Brain pericyte (primary cell): ENCODE measurements at places on chromosomes 2 and 18.

DNA sequence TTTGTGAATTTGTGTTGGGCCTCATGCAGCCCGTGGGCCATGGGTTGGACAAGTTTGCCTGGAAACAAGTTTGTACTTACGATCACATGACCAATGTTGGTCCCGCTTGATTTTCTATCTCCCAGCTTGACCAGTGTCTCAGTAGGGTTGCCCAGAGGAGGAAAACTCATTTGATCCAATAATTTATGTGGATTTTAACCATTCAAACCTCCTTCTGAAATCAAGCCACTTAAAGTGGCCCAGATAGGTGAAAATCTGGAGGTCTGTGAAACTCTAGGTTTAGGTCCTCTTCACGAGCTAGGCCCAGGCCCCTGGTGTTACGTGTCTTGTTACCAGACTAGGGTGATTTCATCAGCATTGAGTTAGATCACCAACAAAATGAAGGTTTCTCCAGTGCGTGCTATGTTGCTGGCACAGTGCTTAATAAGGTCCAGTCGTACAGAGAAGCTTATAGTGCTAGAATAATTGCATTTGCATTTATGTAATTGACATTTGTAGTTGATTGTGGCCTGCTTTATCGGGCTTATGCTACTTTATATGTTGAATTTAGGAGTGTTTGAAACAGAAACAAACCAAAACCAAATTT, 4.4 kb downstream of the ACTR2 start:
- DNase-seq: no peak

GRCh38 chr18:41462946-41463345, 492.1 kb upstream of the PIK3C3 start:
- DNase-seq: no peak

- no peak for DNase-seq
These were observed 105.6 kb downstream of the STPG4 start for GRCh38 chr2:47049502-47049901.

DNA sequence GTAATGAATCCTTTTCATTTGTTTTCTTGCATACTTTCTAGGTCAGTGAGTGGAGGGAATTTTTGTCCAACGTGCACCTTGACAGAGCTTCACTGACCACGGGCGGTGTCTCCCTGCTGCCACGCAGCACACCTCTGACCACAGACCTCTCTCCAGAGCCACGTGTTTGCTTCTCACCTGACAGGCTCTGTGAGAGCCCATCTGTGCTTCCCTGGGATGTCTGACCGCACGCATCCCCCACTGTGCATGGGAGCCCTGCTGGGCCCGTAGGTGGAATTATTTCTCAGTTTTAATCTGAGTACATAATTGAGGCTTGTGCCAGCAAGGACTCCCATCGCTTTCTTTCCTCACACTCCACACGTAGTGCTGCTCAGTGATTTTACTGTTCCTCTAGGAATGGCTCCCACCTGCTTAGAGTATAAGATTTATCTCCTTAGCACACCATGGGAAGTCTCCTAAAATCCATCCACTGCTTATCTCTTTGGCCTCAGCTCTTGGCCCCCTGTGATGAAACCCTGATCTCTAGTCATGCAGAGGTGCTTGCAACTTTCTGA, 482.6 kb downstream of the TSN start:
- DNase-seq: no peak

- DNase-seq: no peak
These were observed 32.4 kb downstream of the MARCO start for GRCh38 chr2:118974103-118974993.

DNA sequence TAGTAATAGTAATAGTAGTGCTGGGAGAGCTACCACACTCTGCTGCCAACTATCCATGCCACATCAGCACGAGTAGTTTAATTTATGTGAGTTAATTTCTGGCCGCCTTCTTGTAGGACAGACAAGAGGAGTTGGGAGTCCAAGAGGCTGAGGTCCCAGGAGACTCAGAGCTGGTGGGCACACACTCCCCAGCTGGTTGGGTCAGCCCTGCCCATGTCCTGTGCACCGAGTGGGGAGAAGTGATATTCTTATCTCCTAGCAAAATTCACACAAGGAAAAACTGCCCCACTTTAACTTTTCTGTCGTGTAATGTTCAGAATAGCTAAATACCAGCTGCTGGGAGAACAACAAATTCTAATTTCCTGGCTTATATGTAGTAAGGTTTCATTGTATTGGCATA, 15.2 kb upstream of the MAP4K4 start:
- DNase-seq: no peak

- no peak for DNase-seq
These were observed 3.1 kb upstream of the ARID5A start for GRCh38 chr2:96533292-96534073.

GRCh38 chr2:110157153-110157793, 41.7 kb upstream of the MALL start:
- DNase-seq: no peak

GRCh38 chr2:237631007-237631785, 3.8 kb downstream of the LRRFIP1 start:
- no peak for DNase-seq

- DNase-seq: peak; percentile 70
These were observed 44.8 kb downstream of the FTCDNL1 start for GRCh38 chr2:199806179-199806578.

DNA sequence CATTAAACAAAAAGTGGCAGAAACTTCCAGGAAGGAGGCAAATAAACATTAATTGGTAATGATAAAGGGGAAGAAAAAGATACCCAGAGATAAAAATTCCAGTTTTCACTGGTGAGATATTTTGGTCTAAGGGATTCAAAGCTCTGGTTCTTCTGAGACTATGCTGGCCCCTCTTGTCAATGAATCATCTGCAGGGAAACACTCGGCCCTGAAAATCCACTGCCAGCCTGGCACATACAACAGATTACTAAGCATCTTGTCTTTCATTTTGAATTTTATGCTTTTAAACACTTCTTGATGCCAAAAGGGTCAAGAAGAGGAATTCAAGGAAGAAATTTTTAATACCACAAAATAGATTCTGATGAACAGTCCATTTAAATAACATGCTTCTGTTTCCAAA, 1603.8 kb upstream of the ZEB2 start:
- DNase-seq: no peak

DNA sequence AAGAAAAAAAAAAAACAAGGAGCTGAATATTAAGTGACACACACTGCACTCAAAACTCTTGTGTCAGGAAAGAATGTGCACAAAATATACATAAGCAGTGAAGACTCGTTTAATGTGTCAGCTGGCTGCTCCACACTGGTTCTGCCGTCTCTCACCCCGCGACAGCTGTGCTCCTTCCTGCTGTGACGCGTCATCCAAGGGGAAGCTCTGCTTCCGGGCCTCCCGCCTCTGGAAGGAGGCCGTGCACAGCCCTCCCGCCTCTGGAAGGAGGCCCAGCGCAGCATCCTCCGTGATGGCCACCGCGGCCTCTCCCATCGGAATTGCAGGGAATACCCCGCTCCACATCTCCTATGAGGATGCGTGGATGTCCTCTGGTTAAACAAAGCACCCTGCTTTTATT, 151.0 kb downstream of the HDAC4 start:
- DNase-seq: no peak

- no peak for DNase-seq
These were observed 45.5 kb downstream of the CDC42EP3 start for GRCh38 chr2:37625796-37626571.

GRCh38 chr18:13267431-13267873, 48.9 kb downstream of the LDLRAD4 start:
- no peak for DNase-seq

GRCh38 chr2:166090346-166090745, 37.5 kb downstream of the SCN1A start:
- DNase-seq: no peak

GRCh38 chr18:23772327-23773024, 83.2 kb downstream of the LAMA3 start:
- DNase-seq: no peak

GRCh38 chr2:26847655-26848335, at the start of gene DPYSL5:
TSS of gene DPYSL5 (plus strand) at chr2:26848132. CDS start at chr2:26898500, 50,368 bp downstream.
- no peak for DNase-seq

GRCh38 chr2:163455815-163456214, 280.0 kb downstream of the FIGN start:
- no peak for DNase-seq

GRCh38 chr18:70036771-70037347, 89.2 kb upstream of the CD226 start:
- DNase-seq: no peak
